GM12878 (cell line): ENCODE measurements at places on chromosomes 6 and 20. TPM values are rescaled to one million over a fixed set of nuclear protein-coding genes. Genes with fewer than 3 reads are reported as not detected.

PRR18 gene
- 8.2 and 8.8 TPM in 2 replicates for total RNA-seq

TMEM74B gene
- total RNA-seq, result not detected in 2 replicates

NKX2-4 gene
- not detected in 2 replicates for total RNA-seq

CCHCR1 gene
- 35.0 and 36.8 TPM in 2 replicates for total RNA-seq

LIME1 gene
- 78.1 and 92.7 TPM in 2 replicates for total RNA-seq

COX4I2 gene
- not detected in 2 replicates for total RNA-seq

ADAM33 gene
- not detected in 2 replicates for total RNA-seq

FOXS1 gene
- total RNA-seq, result not detected in 2 replicates

RNASET2 gene
- total RNA-seq, result 62.1 and 62.9 TPM in 2 replicates

RAET1E gene
- total RNA-seq, result not detected in 2 replicates

DCDC2 gene
- not detected in 2 replicates for total RNA-seq

PLA2G7 gene
- not detected in 2 replicates for total RNA-seq

QRSL1 gene
- total RNA-seq, result 13.5 and 15.8 TPM in 2 replicates

HEY2 gene
- total RNA-seq, result 0.08 and 0.11 TPM in 2 replicates

DNA sequence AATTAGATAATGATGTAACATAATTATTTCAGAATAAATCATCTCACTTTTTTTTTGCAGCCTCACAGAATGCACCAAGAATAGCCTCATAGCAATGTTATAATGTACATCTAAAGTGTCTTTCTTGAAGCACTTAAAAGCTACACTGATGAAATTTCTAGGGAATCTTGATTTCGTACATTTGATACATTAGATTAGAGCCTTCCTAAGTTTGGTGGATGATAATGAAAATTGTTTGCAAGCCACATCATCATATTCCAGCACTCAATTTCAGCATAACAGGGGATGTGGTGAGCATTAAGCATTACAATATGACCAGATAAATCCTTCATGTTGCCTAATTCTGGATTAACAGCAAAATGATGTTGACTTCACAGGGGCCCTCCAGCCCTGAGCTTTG lies 9.7 kb upstream of the METTL24 start:
- no peak for DNase-seq

- no peak for DNase-seq
Observed at GRCh38 chr6:13544454-13545186, 29.8 kb upstream of the SIRT5 start.

DNA sequence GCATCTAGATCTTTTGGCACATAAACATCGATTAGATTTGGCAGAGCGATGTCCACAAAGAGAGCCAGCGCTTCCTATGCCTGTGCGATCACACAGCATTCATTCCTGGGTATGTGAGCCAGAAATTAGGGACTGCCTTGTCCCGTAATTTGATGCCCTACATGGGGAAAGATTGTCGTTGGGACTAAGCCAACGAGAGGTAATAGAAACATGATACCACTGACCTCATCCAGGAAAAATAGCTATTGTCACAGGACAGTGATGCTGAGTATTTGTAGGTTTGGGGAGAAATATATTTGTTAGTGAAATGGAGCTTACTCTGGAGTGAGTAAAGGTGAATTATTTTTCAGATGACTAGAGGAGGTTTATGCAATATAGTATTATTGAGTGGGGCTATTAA lies 154.0 kb downstream of the TSHZ2 start:
- no peak for DNase-seq

- no peak for DNase-seq
Observed at GRCh38 chr6:45461486-45461885, 83.8 kb upstream of the SUPT3H start.

DNA sequence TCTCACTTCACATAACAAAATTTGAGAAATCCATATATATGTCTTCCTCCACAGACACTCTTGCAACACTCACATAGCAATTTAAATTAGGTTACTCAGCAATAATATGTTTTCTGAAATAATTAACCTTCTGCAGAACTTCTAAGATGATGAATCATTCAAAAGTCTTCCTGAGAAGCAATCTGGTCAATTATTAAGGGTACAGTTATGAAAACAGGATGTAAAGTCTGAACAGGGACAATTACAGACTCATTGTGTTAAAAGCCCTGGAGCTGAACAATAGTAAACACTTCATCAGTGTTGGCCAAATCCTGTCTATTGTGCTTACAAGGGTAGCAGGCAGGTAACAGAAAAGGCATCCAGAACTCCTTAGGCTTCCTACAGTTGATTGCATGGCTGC lies 75.4 kb downstream of the FILIP1 start:
- DNase-seq, result no peak

DNA sequence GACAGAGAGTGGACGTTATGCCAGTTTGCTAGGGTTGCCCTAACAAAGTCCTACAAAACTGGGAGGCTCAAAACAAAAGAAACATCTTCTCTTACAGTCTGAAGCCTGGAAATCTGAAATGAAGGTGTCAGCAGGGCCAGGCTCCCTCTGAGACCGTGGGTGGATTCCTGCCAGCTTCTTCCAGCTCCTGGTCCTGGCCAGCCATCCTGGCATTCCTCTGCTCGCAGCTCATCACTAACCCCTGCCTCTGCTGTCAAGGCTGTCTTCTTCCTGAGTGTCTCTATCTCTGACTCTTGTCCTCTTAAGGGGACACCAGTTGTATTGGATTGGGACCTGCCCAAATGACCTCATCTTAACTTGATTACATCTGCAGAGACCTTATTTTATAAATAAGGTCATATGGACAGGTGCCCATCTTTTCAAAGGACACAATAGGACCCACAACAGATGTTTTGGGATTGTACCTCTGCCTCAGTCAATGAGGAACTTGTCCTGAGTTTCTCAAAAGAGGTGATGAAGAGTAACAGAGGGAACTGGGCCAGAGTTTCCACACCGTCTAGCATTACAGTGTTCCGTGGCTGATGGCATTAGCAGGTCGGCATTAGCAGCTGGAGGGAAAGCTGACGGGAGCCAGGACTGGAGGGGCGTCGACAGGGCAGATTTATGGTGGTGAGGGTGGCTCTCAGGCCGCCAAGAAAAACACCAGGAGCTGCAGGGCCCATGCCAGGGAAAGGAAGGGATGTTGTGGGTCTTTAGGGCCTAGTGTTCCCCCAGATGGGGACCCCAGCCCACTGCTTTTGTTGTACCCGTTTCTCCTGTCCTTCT lies 157.3 kb downstream of the TBXT start:
- DNase-seq, result no peak

GRCh38 chr20:24468401-24469115 lies 871 bp upstream of the SYNDIG1 start:
- DNase-seq, result no peak

DNA sequence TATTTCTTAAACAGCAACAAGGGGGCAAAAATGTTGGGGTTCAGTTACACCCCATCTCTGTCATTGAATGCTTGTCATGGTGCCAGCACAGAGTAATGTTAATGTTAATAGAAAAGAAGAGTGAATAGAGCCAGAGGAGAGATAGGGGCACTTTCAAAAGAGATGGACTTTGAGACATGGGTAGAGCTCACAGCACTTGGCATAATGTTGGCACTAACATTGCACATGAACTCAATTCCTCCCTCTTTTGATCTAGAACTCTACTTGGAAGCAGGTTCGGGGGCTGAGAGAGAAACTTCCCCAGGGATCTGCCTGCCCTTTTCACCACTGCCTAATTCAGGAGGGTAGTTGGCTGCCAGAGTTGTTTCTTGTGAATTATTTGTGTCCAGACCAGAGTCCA lies 284.6 kb upstream of the PRND start:
- no peak for DNase-seq

DNA sequence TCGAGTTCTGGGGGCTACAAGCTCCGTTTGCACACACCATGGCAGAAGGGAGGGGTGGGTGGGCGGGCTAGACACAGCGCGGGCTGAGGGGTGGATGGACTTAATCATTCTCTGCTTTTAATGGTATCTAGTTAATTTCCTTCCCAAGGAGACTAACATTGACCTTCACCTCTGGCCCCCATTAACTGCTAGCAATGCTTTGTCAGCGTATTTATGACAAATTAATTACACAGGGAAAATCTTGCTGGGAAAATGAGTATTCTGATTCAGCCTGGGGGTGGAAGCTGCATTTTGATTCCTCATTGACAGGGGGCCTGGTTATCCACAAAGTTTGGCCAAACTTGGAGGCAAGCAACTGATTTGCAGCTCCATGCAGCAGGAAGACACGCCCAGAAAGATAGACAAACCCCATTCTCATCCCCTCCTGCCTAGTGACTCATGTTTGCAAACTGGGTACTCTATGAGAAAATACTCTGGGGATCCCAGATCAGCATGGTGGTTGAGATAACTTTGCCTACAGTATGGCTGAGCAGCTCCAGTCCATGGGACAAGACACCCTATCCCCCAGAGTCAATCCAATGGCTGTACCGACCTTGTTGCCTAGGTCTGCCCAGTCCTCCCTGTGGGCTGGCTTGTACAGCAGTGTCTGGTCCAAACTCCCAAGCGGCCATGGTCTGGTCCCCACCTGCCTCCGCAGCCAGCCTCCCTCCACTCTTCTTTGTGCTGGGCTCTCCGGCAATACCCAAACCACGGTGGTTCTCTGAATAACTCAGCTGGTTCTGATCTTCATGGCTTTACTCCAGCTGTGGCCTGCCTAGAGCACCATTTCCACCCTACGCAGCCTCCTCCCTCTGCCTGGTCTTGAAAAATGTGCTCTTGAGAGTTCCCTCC lies 19.7 kb downstream of the ZBP1 start:
- no peak for DNase-seq

- DNase-seq, result no peak
Observed at GRCh38 chr6:161265975-161266374, 7.9 kb downstream of the AGPAT4 start.

DNA sequence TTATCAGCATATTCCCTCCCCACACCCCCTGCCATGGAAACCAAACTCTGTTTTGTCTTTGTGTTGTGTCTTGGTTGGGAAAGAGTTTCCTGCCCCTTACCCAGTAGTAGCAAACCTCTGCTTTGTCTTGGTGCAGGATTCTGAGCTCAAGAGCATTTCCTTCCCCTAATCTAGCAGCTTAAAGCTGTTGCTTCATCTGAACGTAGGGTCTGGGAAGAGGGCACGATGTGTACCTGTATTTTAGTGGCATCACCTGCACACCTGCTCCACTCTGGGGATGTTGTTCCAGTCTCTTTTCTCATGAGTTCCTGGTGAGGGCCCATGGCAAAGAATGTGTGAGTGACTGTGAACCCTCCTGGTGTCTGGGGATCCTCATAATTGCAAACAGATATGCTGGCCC lies 164.7 kb downstream of the SCP2D1 start:
- DNase-seq, result no peak

DNA sequence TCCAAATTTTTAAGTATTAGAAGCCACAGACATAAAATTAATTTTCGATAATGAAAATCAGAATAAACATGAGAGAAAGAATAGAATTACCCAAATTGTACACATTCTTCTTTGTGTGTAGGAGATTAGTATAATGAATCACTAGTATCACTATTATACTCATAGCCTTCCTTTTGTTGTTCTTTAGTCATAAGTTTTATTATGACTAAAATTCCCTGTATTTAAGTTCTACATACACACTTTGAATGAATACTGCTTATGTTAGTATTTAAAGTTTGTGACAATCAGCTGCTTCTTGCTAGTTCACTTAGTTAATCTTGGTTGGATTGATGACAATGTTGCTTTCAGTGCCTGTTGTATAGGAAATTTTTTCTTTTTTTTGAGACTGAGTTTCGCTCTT lies 72.7 kb downstream of the CCDC170 start:
- no peak for DNase-seq

DNA sequence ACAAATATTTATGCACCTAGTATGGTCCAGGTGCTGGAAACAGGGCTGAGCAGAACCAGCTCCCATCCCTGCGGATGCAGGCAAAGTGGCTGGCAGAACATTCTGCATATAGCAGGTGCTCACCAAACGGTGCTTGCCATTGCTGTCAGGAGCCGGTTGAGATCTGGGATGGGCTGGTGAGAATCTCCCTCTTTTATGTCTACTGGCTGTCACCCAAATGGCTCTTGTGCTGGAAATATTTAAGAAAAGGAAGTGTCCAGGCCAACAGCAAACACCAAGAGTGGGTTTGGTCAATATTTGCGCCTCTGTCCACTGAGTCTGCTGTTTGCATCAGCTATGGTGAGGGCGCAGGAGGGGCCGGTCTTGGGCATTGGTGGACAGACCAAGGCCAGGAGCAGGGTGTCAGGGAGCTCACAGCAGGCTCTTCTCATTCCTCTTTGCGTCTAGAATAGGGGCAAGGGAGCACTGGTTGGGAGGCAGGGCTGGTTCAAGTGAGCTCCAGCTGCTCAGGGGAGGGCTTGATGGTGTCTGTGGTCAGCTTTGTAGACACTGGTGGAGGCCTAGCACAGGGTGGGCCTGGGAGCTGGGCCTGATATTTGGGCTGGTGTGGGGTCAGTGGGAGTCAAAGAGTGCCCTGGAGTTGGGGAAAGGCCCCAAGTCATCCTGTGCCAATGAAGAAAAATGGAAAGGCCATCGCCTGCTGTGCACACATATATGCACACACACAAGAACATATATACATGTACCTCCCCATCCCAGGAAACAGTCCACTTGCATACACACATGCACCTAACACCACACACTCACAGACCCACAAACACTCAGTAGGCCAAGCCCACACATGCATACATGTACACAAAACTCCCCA lies 1.4 kb upstream of the BPIFB2 start:
- no peak for DNase-seq

- DNase-seq, result no peak
Observed at GRCh38 chr6:106825156-106825555, 149.4 kb downstream of the CD24 start.

- DNase-seq, result no peak
Observed at GRCh38 chr6:117907601-117908245, 659 bp downstream of the SLC35F1 start.

GRCh38 chr20:41694796-41695195 lies 76.6 kb upstream of the CHD6 start:
- DNase-seq, result no peak

DNA sequence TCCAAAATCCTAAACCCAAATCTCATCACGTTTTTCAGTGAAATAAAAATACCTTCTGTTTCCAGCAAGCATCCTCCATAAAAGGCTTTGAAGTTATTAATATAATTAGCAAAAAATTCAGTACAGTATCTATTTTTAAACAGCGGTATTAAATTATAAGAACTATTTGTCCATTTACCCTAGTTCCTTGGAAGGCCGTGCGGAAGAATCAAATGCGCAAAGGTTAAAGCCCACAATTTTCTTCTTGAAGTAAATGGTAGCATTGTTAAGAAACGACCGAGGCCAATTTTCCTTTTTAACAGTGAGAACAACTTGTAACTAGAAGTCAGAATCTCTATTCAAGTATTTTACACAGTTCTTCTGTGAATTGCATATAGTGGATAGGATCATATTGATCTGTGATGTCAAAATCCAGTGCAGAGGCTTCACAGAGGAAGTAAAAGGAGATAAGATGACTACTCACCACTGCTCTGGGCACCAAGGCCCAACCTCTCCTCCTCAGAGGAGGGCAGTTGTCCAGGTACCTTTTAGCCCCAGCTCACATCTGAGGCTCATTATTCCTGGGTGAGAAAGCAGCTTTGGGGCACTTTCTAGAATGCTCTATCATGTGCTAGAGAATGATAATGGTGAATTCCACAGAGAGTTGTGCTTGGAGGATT lies 36.3 kb downstream of the TNFAIP3 start:
- DNase-seq, result no peak

- no peak for DNase-seq
Observed at GRCh38 chr6:45351667-45352066, 23.5 kb downstream of the RUNX2 start.

- no peak for DNase-seq
Observed at GRCh38 chr20:45014671-45015415, 48.5 kb downstream of the STK4 start.

GRCh38 chr6:4342407-4343137 lies 207.2 kb upstream of the ECI2 start:
- no peak for DNase-seq

- DNase-seq, result no peak
Observed at GRCh38 chr6:12576389-12576788, 140.2 kb upstream of the PHACTR1 start.
